ENCODE measurements at places on chromosomes 13 and 19.

GRCh38 chr19:40217027-40217810 is 965 bp downstream of the TTC9B start:
- DNase-seq: no peak

GRCh38 chr13:91946498-91947070 is 548.2 kb downstream of the GPC5 start:
- DNase-seq: no peak

DNA sequence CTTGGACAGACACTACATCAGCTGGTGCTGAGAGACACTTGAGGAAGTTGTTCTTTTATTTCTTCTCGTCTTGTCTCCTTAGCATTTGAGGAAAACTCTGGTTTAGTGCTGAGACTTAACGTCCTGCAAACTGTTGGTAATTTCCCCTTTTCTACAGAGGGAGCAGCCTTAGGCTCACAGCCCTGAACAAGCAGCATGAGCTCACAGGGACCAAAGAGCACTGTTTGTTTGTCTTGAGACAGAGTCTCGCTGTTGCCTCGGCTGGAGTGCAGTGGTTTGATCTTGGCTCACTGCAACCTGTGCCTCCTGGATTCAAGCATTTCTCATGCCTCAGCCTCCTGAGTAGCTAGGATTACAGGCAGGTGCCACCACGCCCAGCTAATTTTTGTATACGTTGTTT is 5.5 kb downstream of the ZNF805 start:
- DNase-seq: no peak

- DNase-seq: no peak
Observed at GRCh38 chr13:58376775-58377174, 745.2 kb downstream of the PCDH17 start.

DNA sequence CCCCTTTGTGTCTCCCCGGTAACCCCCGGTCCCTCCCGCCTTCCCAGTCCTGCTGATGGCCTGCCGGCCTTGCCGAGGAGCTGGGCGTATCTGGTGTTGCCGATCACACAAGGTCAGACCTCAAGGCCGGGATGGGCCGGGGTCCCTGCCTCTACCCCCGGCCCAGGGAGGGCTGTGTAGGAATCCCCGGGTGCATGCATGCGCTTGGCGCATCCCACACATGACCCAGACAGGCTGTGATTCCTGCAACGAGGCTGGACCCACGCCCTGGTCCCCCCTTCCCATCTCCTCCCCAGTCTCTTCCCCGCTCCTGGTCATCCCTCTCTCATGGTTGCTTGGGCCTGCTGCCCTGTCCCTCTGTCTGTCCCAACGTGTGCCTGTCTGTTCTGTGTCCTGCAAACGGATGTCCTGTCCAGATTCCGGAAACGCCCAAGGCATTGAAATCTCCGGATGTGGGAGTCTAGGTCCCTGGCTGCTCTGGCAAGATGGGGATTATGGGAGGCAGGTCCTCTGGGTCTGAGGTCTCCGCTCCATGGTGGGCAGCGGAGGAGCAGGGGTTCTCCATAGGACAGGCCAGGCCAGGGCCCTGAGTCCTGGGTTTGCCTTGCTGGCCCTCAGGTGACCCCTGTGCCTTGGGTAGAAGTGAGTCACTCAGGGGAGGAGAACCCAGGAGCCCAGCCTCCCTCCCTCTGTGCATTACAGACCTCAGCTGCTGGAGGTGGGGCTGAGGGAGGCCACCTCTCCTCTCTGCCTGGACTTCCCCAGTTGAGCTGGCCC is 1.6 kb downstream of the PKN1 start:
- DNase-seq: peak; percentile 78

DNA sequence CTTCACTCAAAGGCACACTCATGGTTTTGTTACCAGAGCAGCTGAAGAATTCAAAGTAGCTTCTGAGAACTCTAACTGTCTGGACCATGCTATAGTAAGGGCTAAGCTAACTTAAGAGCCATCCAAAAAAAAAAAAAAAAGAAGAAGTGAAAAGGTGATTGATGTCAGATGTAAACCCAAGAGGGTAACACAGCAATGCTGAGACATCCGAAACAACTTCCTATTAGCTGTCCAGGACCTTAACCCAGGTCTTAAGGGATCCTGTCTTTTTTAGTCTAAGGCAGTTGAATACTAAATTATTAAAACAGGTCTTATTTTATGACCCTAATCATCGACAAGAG is 11.2 kb upstream of the RAB20 start:
- DNase-seq: no peak

DNA sequence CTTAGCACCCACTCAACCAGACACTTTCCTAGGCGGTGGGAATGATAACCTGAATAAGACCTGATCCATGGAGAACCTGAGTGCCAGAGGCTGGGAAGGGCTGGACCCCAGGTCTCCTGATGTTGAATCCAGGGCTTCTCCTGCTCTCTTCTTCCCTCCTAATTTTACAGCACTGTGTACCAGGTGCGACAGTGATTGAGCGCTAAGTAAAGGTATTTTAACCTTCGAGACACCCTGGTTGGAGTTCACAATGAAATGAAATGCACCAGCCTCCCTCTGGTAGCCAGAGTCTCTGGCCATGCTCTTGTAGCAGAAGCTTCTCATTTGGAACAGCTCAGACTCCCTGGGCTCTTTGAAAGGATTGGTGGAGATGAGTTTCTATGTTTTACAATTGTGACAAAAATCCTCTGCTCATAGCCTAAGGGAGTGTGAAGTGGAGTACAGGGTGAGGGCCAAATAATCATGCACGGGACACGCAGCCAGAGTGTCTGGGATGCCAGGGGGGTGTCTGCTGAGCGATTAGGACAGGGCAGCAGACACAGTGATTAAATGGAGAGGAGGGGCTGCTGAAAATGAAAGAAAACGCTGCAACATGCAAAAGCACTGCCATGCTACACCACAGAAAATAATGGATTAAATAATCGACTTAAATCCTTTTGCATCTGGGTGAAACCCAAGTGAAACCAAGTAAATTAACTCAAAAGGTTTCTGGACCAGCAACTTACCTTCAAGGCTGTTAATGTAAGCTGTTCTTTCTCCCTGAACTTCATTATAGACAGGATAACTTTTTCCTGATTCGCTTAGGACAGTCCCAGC is 83.8 kb downstream of the FAM216B start:
- DNase-seq: no peak

DNA sequence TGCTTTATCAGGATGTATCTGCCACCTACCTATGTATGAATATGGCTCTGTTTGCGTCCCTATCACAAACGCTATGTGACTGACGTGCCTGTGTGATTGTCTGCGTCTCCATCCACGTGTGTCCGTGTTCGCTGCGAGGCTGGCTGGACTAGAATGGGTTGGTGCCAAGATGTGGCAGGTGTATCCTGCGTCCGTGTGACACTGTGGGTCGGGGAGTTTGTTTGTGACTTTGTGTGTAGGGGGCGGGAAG is 6.7 kb upstream of the HOOK2 start:
- DNase-seq: no peak

- DNase-seq: no peak
Observed at GRCh38 chr19:2333027-2333806, 4.7 kb downstream of the SPPL2B start.

DNA sequence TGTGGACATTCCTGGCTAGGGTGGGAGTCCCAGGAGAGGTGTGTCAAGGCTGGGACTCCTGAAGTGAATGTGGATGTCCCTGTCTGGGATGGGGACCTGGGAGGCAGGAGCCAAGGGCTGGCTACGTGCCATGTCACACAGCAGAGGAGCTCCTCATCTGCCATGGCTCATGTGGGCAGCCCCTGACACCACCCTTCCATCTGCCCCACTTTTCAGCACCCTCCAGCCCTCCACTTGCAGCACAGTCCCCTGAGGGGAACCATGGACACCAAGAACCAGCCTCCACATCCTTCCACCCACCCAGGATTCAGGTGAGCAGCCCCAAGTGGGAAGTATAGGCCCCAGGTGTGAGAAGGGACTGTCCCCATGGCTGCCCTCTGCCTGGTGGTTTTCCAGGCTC is 1.7 kb downstream of the ZNF446 start:
- no peak for DNase-seq

- no peak for DNase-seq
Observed at GRCh38 chr13:105960326-105960725, 575.1 kb downstream of the EFNB2 start.

DNA sequence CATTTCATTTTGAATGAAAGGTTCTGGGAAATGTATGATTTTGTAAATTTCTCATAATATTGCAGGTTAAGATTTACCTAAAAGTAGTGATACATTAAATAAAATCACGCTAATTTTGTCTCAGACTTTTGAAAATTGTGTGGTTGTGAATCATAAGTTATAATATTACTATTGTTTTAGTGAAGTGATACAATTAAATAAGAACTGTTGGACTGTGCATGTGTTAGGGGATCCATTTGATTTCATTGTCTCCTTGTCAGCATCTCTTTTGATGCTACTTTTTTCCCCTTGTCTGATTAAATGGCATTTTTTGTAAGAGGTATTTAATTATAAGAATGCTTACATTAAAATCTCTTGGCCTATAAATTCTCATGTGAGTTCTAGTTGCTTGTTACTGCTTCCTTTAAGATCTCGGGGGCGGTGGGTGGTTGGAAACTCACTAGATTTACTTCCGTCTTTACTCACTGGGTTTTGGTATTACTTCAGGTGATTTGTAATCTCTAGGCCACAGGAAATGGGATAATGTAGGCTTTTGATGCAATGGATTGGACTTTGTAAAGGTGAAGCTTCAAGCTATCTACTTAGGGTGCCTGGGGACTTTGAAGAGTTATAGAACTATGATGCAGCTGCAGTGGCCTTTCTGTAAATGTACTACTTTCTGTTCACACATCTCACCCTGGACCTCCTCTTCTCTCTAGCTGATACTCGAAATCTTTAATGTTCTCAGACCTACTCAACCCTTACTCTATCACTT is 66.5 kb downstream of the PAN3 start:
- no peak for DNase-seq

GRCh38 chr13:35388441-35389355 is 87.8 kb downstream of the MAB21L1 start:
- peak; percentile 0 for DNase-seq

GRCh38 chr13:31903111-31903815 is 128.3 kb upstream of the FRY start:
- DNase-seq: no peak

DNA sequence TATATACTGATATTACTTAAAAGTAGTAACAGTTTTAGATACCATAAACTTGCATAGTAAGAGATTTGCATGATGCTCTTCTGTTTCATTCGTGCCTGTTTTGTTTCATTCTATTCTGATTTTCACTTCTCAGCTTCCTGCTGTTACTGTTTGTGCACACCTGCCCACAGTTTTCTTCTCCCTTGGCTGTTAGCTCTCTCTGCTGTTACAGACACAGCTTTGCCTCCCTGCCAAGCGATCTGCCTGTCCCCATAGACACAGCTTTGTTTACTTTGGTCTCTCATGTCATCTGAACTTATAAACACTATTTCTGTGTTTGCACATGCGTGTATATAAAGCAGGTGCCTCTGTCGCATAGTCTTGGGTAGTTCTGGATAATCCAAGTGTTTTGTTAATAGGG is 21.4 kb upstream of the UPF3A start:
- DNase-seq: no peak

DNA sequence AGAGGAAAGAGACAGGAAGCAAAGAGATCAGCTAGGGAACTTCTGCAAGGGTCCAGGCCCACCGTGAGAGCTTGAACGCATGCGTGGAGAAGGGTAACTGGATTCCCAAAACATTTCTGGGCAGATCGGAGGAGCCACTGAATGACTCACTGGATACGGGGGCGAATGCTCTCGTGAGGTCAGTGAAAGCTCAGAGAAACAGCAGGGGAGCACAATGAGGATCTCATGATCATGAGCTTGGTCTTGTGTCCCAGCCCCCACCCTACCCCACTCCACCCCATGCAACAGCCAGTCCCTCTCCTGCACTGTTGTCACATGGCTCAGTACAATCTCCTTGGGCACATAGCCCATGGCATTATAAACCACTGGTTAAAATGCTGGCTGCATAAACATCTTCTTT is 40.6 kb downstream of the DCLK1 start:
- DNase-seq: peak; percentile 43

GRCh38 chr19:46466536-46467196 is 4.7 kb downstream of the PNMA8A start:
- DNase-seq: peak; percentile 98

- no peak for DNase-seq
Observed at GRCh38 chr13:45454204-45454603, 10.5 kb upstream of the COG3 start.

DNA sequence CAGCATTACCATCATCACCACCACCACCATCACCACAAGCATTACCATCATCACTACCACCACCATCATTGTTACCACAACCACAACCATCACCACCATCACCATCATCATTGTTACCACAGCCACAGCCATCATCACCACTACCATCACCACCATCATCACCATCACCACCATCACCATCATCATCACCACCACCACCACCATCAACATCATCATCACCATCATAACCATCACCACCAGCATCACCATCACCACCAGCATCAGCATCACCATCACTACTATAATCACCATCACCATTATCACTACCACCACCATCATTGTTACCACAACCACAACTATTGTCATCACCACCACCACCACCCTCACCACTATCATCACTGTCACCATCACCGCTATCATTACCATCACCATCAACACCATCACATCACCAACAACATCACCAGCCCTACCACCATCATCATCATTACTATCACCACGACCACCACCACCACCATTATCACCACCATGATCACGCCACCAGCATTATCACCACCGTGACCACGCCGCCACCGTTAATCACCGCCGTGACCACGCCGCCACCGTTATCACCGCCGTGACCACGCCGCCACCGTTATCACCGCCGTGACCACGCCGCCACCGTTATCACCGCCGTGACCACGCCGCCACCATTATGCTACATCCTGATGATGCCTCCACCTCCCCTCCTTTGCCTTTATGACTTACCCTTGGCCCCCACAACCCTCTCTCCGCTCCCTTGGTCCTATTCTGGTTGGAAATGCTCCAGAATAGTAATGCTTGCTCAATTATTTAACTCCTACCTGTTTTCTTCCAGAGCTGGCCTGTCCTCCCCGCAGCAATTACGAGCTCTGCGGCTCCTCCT is 10.0 kb upstream of the FXYD3 start:
- DNase-seq: no peak

- DNase-seq: peak; percentile 94
Observed at GRCh38 chr13:49858178-49858856, 65.8 kb upstream of the KPNA3 start.

GRCh38 chr13:48054601-48055000 is 17.1 kb downstream of the NUDT15 start:
- DNase-seq: no peak

GRCh38 chr19:15323496-15324235 is 8.7 kb downstream of the BRD4 start:
- peak; percentile 64 for DNase-seq

- DNase-seq: no peak
Observed at GRCh38 chr13:106850973-106851650, 283.2 kb upstream of the ARGLU1 start.

GRCh38 chr13:30313311-30313710 is 6.0 kb upstream of the KATNAL1 start:
- peak; percentile 17 for DNase-seq

- DNase-seq: peak; percentile 59
Observed at GRCh38 chr19:8158411-8159074, 9.2 kb upstream of the FBN3 start.

GRCh38 chr19:58361900-58362271 is 665 bp downstream of the ZNF497 start:
- peak; percentile 54 for DNase-seq

Measured in LHCN-M2 (cell line).